ENCODE measurements at places on chromosomes 4 and X.

GRCh38 chrX:30735839-30736238 lies 82.6 kb downstream of the GK start:
- DNase-seq = peak; percentile 63

DNA sequence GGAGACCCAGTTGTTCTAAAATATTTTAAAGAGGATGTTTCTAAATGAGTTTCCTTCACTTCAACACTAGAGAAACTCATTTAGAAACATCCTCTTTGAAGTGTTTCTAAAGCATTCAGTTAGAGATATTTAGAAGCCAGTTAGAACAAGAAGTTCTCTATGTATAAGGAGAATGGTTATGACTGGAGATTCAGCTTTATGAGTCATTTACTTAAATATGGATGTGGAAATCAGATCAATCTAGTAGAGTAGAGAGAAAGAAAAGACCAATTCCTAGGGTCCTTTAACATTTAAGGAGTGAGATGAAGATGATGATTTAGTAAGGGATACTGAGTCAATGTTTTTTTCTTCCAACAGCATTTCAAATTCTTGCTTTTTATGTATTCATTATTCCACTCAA lies 234.1 kb downstream of the GRXCR1 start:
- DNase-seq = no peak

DNA sequence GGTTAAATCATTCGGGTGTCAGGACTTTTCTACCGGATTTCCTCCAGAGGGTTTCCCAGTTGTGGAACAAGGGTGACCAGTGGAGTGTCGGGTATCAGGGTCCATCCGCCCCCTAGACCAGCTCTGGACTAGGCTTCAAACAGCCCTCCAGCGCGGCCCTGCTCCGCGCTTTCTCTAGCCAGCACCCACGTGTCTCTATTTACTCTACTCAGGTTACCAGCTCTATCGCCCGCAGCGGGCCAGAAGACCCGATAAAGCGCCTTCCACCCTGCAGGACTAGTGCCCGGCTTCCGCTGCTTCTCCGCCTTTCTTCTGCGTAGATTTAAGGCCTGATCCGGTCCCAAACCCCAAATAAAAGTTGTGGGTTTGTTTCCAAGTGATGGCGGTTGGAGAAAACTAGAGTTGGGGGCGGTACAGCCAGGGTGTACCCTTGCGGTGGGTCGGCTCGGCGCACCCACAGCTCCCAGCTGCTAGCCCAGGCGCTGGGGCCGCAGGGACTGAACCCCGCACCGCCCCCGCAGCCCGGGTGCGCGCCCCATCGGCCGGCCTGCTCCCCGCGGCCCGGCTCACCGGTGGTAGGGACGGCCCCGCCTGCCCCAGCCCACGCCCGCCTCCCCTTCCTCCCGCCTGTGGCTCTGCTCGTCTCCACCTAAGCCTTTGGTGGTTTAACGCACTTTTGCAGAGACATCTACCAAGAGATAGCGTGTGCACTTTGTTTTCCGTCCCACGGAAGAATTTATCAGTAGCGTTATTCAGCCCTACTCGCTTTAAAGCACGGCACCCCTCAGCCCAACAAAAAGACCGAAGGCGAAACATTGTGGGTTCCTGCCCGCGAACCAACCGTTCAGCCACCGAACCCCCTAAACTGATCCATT lies 2.1 kb downstream of the LEF1 start:
- no peak for DNase-seq

DNA sequence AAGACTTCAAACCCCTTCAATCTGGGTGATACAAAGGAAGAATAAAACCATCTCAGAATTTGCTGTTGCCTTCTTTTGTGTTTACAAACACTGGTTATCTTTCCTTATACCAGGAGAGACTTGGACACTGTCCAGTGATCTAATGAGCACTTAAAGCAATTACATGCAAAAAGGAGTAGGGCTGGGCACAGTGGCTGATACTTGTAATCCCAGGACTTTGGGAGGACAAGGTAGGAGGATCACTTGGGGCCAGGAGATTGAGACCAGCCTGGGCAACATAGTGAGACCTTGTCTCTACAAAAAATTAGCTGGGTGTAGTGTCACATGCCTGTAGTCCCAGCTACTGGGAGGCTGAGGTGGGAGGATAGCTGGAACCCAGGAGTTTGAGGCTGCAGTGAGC lies 95.7 kb upstream of the DRD5 start:
- DNase-seq = no peak

DNA sequence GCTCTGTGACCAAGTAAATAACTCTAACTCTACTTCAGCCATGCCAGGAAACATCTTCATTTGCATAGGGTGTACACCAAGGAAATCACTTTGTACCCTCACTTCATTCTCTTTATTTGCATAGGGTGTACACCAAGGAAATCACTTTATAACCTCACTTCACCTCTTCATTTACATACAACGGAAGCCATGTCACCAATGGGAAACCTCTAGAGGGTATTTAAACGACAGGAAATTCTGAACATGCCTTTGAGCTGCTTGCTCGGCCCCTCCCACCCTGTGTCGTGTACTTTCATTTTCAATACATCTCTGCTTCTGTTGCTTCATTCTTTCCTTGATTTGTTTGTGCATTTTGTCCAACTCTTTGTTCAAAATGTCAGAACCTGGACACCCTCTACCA lies 848.1 kb upstream of the FRG1 start:
- peak; percentile 2 for DNase-seq
